Stimulated activated CD4-positive, alpha-beta T cell treated with anti-CD3 and anti-CD28 coated beads, Interleukin-12 subunit alpha, Interleukin-12 subunit beta, amount 100 ng/mL, for 24 hours (primary cell): ENCODE measurements at places on chromosomes 6 and 20.

GRCh38 chr6:31308845-31309175, 36.9 kb upstream of the HLA-C start:
- DNase-seq: no peak

GRCh38 chr20:3046677-3047462, 1.0 kb downstream of the MRPS26 start:
- no peak for DNase-seq

- DNase-seq: no peak
Observed at GRCh38 chr6:53199156-53199555, 50.5 kb upstream of the GCM1 start.

GRCh38 chr20:507006-507758, 36.4 kb downstream of the CSNK2A1 start:
- DNase-seq: no peak

- no peak for DNase-seq
Observed at GRCh38 chr6:28725890-28726348, 197.9 kb downstream of the TRIM27 start.

DNA sequence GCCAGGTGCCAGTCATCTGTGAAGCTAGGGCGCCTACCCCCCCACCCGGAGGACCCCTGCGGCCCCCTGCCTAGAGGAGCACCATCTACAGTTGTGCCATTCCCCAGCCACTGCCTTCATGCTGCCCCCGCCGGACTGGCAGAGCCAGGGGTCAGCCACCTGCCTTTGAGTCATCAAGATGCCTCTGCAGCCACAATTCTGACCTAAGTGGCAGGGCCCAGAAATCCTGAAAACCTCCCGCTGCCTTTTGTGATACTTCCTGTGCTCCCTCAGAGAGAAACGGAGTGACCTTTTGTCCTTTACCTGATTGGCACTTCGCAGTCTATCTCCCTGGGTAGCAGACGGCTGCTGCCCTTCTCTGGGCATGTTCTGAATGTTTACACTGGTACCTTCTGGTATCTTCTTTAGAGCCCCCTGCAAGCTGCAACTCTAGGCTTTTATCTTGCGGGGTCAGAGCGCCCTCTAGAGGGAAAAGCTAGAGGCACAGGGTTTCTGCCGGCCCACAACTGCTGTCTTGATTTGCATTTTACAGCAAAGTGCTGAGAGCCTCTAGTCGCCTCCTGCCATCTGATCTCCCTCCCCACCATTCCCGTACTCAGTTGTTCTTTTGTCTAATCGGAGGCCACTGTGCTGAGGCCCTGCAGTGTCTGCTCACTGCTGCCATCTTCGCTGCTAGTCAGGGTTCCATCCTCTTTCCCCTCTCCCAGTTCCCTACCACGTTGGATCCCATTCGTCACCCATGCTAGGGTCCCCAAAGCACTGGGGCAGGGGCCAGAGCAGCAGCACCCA, 26.9 kb downstream of the SPATA2 start:
- peak; percentile 11 for DNase-seq

DNA sequence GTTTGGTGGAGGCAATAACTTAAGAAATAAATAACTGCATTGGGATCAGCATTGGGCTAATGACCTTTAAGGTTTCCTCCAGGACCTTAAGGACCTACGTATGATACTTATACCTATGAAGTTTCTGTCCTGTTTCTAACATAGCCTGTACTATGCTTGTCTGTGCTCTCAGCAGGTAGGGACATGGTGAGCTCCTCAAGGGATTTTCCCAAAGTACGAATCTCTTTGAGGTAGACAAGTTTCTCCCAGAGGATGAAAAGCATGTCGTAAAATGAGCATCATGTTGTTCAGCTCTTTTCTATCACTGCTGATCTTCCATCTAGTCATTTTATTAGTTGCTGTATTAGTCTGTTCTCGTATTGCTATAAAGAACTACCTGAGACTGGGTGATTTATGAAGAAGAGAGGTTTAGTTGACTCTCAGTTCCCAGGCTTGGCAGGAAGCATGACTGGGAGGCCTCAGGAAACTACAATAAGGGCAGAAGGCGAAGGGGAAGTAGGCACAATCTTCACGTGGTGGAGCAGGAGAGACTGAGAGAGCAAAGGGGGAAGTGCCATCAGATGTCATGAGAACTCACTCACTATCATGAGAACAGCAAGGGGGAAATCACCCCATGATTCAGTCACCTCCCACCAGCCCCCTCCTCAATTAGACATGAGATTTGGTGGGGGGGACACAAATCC, 77.8 kb upstream of the TGM3 start:
- DNase-seq: peak; percentile 10

- no peak for DNase-seq
Observed at GRCh38 chr6:170081556-170081955, 209.3 kb downstream of the DLL1 start.
